ENCODE measurements at places on chromosomes 3 and 15.

DNA sequence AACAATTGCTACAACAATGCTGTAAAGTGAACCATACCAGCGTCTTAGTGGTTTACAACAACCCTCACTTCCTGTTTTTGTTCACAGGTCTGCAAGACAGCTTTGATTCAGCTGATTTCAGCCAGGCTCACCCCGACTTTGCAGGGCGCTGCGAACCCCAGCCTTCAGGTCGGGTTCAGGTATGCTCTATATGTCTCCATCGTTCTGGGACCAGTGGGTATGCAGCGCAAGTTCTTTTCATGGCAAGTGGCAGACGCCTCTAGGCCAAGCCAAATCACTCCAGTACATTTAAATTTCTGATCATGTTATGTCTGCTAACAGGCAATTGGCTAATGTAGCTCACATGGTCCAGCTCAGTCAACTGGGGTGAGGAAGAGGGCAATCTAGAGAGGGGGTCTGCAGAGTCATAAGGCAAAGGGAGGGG lies 52.4 kb upstream of the RGMA start:
- no peak for DNase-seq

- peak; percentile 57 for DNase-seq
Observed at GRCh38 chr15:86743283-86743903, 663.7 kb downstream of the AGBL1 start.

GRCh38 chr3:6631376-6631775 lies 229.5 kb upstream of the GRM7 start:
- no peak for DNase-seq

DNA sequence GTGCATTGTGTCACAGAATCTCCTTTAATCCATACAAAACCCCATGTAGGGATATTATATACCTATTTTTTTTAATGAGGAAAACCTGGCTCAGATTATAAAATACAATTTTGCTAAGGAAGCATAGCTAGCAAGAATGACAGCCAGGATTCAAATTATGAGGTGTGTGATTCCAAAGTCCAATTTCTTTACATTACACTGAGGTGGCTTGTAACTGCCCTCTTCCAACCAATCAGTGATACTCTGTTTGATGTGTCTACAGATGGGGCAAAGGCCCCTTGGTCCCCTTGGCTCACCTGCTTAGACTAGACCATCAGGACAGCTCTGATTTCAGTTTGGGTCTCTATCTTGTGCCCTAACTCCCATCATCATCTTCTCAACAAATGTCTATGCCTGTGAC lies 120.3 kb upstream of the ADAMTS9 start:
- no peak for DNase-seq

- no peak for DNase-seq
Observed at GRCh38 chr3:189941679-189942078, 179.0 kb downstream of the P3H2 start.

DNA sequence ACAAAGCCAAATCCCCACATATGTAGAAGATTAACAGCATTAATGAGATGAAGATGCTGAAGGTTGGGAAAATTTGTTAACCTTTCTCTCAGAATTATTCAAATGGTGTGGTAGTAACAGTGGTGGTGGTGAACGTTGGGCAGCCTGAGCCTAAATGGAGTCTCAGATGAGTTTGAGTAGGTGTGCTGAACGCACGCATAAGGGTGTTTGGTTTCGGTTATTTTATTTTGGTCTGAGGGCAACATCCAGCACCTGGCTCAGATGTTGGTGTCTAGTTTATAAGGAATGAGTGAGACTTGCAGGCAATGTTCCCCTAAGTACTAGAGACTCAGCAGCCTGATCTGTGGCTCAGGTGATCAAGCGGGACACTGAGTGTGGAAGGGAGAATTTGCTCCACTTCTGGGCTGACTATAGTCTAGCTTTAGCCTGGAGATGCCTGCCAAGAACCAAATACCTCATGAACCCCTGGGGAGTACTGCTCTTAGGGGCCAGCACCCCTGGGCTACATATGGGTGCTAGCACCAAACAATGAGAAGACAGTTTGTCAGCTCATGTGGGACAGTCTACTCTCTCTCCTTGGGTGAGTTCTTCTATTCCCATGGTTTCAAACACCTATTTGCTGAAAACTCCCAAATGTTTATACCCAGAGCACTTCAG lies 39.5 kb upstream of the ATP2C1 start:
- DNase-seq, result no peak

- DNase-seq, result no peak
Observed at GRCh38 chr3:45082142-45082538, 56.0 kb downstream of the CLEC3B start.

GRCh38 chr3:39150148-39150802 lies 3.1 kb downstream of the CSRNP1 start:
- no peak for DNase-seq

DNA sequence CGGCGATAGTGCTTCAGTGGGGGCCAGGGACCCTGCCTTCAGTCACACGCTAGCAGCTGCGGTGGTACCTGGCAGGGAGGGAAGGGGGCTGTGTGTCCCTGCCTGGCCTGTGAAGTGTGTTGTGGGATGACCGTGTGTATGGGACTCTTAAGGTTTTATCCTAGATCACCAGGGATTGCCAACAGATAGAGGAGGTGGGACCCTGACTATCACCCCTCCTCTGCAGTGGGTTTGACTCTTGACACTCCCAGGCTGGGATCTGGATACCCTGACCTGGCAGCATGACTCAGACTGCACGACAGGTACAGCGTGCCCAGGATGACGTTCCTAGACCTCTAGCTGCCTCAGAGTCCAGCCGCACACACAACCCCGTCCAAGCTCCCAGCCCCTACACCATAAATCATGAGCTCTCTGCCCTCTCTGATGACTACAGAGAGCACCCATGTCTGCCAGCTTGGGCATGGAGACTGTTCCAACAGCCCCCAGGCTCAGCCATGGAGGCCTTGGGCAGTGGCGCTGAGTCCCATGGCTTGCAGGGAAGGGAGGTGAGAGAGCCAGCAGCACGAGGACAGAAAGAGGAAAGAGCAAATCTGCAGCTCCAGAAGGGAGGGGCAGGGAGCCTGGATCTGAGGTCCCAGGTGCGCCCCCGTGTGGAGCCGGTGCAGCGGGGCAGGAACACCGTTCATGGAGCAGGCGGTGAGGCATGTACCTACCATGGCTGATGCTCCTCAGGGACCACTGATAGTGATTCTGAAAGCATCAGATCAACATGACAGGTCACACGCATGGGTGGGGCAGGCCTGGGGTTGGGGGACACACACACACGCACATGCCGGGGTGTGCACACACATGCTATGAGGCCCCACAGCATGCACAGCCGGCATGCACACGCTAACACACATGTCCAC lies 71.0 kb downstream of the ADAMTS7 start:
- peak; percentile 63 for DNase-seq

DNA sequence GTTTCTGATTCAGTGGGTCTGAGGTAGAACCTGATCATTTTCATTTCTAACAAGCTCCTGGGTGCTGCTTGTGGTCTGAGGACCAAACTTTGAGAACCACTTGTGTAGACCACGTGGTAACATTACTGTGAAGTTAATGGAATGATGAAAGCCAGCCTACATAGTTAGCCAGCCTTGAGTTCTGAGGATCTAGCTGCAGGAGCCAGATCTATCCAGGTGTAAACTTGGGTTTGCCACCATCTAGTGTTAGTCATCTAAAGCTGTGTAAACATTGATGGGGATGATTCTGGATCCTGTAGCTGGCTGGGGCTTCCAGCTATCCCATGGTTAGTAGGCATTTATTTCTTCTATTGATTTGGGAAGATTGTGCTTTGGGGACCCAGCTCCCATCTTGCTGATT lies 170.0 kb downstream of the TMEM108 start:
- no peak for DNase-seq

GRCh38 chr15:68275165-68275746 lies 2.3 kb upstream of the FEM1B start:
- no peak for DNase-seq

GRCh38 chr15:40902605-40903561 lies 8.6 kb downstream of the VPS18 start:
- no peak for DNase-seq

DNA sequence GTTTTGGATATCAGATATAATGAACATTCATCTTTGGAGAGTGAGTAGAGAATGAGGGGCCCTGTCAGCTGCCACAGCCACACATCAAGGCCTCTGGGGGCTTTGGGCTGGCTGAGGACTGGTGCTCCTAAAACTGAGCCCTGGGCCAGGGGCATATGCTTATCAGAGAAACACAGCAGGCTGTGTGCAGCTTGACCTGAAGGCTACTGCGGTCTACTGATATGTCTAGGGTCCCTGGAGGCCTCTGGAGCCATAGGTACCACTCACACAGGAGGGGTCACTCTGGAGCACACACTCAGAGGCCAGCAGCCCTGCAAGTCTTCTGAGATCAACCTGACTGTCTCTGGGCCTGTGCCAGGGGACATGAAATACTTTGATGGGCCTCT lies 7.6 kb downstream of the TF start:
- DNase-seq, result no peak

GRCh38 chr3:150843241-150843640 lies 62.0 kb downstream of the MINDY4B start:
- no peak for DNase-seq

- DNase-seq, result no peak
Observed at GRCh38 chr3:10520072-10520471, 14.7 kb upstream of the ATP2B2 start.

DNA sequence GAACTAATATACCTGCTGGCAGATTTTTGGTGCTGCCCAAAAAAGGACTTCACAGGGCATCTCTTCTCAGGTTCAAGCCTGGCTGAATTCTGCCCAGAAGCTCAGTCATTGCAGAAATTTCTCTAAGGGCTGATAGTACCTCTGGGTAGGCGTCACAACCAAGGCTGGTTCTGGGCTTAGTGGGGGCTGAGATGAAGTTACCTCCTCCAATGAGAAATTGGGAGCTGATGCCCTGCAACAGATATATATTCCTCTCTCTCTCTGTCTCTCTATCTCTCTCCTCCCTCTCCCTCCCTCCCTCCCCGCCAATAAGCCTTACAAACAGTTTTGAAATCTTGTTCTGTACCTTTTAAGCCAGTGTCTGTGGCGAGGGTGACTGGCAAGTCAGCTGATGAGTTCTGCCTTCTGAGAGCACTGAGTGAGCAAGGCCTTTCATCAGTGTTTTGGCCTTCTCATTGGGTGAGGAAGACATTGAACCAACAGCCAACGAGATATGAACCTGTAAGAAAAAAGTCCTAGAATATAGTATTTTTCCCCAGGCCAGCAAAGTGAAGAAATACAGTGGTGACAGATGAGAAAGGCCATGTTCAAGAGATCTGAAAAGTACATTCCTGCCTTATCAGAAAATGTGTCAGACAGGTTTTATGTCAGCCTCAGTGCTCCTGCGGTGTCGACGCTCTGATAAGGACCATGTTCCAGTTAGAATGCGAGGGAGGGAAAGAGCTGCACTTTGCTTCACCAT lies 45.5 kb downstream of the TMEM39A start:
- no peak for DNase-seq

DNA sequence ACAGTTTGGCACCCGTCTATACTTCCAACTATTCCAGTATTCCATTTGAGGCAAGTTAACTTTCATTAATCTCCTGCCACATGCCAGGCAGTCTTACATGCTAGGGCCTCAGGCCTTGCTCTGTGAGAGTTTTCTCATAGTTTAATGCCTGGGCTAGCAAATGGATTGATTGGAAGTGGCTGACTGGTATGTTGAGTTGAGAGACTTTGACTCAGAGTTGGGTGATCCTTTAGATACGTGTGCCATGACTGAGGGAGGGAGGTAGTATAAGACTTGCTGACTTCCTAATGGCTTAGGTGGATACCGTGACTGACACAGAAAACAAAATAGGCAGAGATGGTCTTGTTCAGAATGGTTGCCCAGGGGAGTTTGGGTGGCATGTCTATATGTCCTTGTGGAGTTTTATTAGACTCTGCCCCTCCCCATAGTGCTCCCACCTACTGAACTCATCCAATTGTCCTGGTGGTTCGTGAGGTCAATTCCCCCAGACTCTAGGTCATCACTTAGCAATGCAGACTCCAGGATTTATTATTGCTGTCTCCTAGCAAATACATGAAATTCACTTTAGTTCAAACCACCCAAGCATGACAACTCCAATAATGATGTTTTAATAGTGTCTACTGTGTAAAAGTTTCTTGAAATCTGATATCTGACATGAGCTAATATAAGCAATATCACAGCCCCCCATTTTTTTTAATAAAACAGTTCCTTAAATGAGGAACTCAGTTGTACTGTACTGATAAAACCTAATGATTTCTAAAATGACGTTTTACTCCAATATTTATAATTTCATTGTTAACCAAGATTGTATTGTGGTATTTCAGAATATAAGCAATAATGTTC lies 413.9 kb upstream of the MDFIC2 start:
- no peak for DNase-seq

GRCh38 chr3:21234933-21235332 lies 516.1 kb downstream of the ZNF385D start:
- no peak for DNase-seq

GRCh38 chr3:160381470-160381869 lies 17.6 kb downstream of the IFT80 start:
- no peak for DNase-seq

DNA sequence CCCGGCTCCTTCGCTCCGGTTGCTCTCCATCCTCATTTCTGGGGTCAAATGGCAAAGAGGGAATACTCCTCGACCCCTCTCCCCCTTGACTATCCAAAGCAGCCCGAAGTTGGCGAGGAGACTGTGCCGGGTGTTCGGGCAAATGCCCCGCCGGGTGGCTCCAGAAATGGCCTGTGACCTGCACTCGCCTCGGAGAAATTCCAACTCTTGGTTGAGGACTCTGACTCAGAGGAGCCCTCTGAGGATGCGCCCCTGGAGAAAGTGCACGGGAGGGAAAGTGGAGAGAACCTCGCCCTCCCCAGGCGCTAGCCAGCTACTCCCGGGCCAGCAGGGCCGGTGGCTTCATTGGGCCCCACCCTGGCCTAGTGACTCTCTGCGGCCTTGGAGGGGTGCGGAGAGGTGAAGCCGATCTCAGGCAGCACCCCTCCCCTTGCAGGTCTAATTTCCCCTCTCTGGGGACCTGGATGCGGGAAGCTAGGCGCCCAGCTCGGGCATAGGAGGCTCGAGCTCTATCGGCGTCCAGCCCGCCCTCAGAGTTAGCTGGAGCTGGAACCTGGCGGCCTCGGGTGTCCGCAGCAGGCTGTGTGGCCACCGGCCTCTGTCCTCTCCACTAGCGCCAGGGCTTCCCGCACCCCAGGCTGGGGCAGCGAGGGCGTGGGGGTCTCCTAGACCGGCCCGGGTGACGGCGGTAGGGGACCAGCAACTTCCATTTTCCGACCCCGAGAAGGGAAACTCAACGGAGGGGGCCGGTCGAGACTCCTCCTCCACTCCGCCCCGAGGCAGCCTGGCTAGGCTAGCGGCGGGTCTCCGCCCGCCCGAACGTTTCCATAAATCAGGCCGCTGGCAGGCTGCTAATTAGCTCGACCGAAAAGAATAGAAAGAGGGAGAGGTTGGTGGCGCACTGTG lies 29.4 kb downstream of the NR2F2 start:
- no peak for DNase-seq

- DNase-seq, result peak; percentile 27
Observed at GRCh38 chr15:55774113-55774970, 31.4 kb upstream of the PRTG start.

- DNase-seq, result no peak
Observed at GRCh38 chr15:29682361-29682760, 139.9 kb downstream of the TJP1 start.

- DNase-seq, result no peak
Observed at GRCh38 chr15:66078196-66078928, 175.2 kb downstream of the MEGF11 start.

- no peak for DNase-seq
Observed at GRCh38 chr15:70273808-70274207, 176.1 kb upstream of the TLE3 start.
